Activated naive CD4-positive, alpha-beta T cell (primary cell): ENCODE measurements at places on chromosomes 2 and 18.

GRCh38 chr2:19728125-19728524, 173.7 kb downstream of the TTC32 start:
- no peak for DNase-seq

DNA sequence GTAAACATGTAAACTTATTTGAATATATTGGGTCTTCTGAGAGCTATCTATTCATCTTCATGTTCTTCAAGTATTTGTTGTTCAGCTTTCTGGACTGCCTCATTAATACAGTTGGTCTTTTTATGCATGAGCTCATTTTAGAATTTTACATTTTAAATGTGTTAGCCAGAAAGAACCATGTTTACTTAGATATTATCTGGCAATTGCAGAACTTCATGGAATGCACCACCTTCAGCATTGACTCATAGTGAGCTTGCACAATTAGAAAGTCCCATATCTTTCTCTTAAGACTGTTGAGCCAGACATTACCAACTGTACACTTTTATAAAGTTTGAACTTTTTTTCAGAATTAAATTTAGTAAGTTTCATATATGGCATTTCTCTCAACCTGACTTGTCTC, 536.7 kb downstream of the RIT2 start:
- DNase-seq, result no peak

DNA sequence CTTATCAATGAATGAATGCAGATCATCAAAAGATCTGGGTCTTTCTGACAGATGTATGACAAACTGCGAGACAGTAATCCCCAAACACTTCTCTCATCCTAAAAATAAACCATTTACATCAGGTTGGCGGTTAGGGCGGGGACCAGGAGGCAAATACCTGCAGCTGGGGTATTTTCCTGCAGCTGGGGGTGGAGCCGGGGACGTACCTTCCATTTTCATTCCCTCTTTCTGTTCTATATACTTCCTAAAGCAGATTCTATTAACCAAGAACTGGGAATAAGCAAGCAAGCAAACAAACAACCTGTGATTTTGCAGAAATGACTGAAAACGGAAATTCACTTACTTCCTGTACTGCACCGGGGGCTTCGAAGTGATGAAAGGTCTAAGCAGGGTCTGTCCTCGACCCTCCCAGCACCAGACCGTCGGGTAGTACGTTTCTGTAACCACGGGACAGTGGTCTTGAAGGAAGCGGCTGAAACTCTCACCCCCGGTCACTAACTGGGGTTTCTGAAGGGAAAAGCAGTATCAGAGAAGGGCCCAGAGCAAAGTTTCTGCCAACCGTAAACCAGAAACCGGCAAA, 1.2 kb downstream of the ABHD3 start:
- DNase-seq, result peak; percentile 6

- DNase-seq, result no peak
Measured at GRCh38 chr18:10050956-10051355, 137.1 kb downstream of the VAPA start.

- DNase-seq, result no peak
Measured at GRCh38 chr2:125526093-125526492, 1129.9 kb upstream of the GYPC start.

DNA sequence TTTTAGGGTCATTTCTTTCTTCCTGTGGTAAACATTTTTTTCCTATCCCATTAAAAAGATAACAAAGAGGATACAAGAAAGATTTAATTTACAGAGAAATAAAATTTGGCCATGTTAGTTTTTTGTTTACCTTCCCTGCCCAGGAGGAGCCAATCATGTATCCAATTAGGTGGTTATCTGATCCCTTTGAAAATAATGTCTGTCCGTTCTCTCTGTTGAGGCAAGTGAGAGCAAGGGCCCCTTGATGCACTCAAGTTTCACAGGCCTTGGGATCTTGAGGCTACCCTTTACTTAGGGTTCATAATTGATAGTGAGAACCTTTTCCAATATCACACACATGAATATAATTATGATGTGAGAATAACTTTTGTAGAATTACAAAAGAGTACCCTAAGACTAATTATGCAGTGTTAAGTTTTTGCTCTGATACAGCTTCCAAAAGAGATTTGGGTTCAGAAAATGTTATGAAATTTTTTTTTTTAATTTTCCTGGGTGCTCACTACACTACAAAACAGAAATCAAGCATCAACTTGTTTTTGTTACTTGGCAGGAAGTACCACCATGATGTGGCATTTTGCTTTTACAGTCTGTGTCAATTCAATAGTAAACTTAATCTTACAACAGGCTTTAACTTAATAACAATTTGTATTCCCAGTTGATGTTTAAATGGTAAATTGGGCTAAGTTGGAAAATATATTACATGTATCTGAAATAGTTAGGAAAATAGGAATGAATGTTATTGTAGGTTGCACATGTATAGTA, 42.0 kb downstream of the AFTPH start:
- no peak for DNase-seq

DNA sequence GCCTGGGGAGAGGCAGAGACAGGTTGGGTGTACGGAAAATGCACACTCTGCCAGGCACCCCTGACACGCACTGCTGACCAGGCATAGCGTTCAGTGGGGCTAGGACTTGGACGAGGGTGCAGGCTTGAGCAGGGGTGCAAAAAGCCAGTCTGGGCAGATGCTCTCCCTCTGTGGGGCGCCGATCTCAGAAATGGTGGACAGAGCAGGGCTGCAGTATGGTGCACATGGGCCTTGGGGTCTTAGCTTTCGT, 1.0 kb upstream of the ARHGEF4 start:
- DNase-seq, result no peak
